ENCODE measurements at places on chromosomes 4 and X.

GRCh38 chr4:77473509-77473908 lies 132.1 kb upstream of the CXCL13 start:
- no peak overlapping the region for H3K4me3 ChIP-seq
- no peak for DNase-seq
- no peaks in the 10 kb centered on the region for H3K36me3 ChIP-seq
- no peak overlapping the region for H3K27ac ChIP-seq
- peaks cover 9% of the 10 kb centered on the region for H3K27me3 ChIP-seq

GRCh38 chrX:34493086-34493485 lies 164.0 kb downstream of the TMEM47 start:
- no peak overlapping the region for H3K4me3 ChIP-seq
- no peak for DNase-seq
- H3K27me3 ChIP-seq: no peaks in the 10 kb centered on the region
- no peaks in the 10 kb centered on the region for H3K36me3 ChIP-seq

DNA sequence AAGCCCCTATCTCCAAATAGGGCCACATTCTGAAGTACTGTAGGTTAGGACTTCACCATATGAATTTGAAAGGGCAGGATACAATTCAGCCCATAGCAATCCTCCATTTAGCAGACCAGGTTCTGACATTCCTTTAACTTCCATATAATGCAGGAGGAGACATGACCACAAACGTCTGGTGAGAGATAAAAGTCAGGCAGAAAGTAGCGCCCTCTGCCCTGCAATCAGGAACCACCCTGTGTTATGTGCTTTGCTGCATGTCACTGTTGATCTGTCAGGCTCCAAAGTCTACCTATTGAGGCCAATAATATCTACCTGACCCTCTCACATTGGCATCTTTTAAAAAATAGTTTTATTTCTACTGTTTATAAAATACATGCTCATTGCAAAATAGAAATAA lies 30.2 kb upstream of the SEPSECS start:
- H3K27ac ChIP-seq: no peak overlapping the region
- peaks cover 4% of the 10 kb centered on the region for H3K4me1 ChIP-seq
- DNase-seq: peak; percentile 17
- H3K27me3 ChIP-seq: no peaks in the 10 kb centered on the region
- H3K36me3 ChIP-seq: no peaks in the 10 kb centered on the region

DNA sequence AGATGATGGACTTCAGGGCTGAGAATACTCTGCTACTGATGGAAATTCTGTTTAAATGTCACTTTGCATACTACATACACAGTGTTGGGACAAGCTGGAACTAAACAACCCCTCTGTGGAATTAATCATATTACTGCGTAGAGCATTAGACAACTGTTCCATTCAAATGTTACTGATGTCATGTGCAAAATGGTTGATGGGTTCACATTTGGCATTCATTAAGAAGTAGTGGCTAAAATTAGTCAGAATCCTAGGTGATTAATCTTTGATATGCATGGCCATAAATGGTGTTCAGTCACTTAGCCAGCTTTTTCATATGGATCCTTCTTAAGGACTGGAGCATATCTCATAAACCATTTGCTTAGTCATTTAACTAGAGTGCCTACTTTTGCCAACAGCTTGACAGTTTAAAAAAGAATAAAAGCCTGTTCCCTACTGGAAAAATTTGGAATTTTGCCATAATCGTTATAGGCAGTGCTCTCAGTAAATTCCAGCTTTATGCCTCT lies 105.2 kb downstream of the RNF150 start:
- H3K27me3 ChIP-seq: no peaks in the 10 kb centered on the region
- no peak overlapping the region for H3K4me3 ChIP-seq
- H3K36me3 ChIP-seq: no peaks in the 10 kb centered on the region

- DNase-seq: peak; percentile 49
- H3K4me1 ChIP-seq: no peaks in the 10 kb centered on the region
- H3K4me3 ChIP-seq: peak overlapping the region; percentile 76
- no peaks in the 10 kb centered on the region for H3K36me3 ChIP-seq
- peak overlapping the region; percentile 90 for H3K27ac ChIP-seq
- no peaks in the 10 kb centered on the region for H3K27me3 ChIP-seq
These were observed 552 bp downstream of the NKRF start for GRCh38 chrX:119605464-119606279.

GRCh38 chr4:113644398-113644797 lies 117.1 kb downstream of the CAMK2D start:
- H3K4me3 ChIP-seq: no peak overlapping the region
- DNase-seq: no peak
- no peaks in the 10 kb centered on the region for H3K36me3 ChIP-seq
- peak overlapping the region; percentile 84 for H3K27ac ChIP-seq
- no peaks in the 10 kb centered on the region for H3K27me3 ChIP-seq

DNA sequence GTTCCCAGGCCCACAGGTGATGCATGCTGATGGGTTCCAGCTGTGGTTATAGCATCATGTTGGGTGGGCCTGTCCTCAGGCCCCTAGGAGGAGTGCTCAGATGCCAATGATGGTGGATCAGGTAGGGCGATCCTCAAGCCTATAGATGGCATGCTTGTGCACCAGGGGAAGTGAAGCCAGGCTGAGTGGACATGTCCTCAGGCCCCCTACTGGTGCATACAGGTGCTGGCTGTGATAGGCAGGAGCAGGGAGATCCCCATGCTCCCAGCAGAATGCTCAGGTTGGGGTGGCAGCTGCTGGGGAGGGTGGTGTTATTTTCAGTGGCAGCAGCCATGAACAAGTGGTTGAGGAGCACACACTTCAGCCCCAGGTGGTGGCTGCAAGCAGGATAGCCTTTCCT lies 96.0 kb downstream of the SMARCA1 start:
- no peak overlapping the region for H3K4me3 ChIP-seq
- no peaks in the 10 kb centered on the region for H3K27me3 ChIP-seq
- no peaks in the 10 kb centered on the region for H3K4me1 ChIP-seq
- DNase-seq: no peak
- H3K27ac ChIP-seq: no peak overlapping the region

GRCh38 chrX:43618366-43619205 lies 37.5 kb upstream of the MAOA start:
- H3K4me1 ChIP-seq: no peaks in the 10 kb centered on the region
- no peaks in the 10 kb centered on the region for H3K36me3 ChIP-seq
- DNase-seq: peak; percentile 19

DNA sequence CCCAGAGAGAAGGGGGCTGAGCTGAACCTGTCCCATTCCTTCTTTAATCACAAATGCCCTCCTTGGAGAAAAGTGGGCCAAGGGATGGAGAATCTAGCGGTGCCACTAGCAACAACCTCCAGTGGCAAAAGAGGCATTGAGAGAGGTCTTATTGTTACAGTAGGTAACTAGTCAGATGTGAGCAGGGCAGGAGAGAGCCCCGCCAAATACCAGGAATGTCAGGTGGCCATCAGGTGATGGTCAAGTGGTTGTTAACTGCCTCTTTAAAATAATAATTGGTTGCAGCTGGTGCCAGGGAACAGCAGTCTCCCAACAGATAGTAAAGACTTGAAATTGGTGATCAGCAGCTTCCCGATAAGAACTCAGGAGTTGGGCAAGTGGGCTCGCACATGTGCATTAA lies 116.1 kb downstream of the EVC2 start:
- H3K36me3 ChIP-seq: no peaks in the 10 kb centered on the region
- no peaks in the 10 kb centered on the region for H3K4me1 ChIP-seq
- H3K27ac ChIP-seq: no peak overlapping the region
- no peak for DNase-seq
- H3K4me3 ChIP-seq: no peak overlapping the region
- no peaks in the 10 kb centered on the region for H3K27me3 ChIP-seq

DNA sequence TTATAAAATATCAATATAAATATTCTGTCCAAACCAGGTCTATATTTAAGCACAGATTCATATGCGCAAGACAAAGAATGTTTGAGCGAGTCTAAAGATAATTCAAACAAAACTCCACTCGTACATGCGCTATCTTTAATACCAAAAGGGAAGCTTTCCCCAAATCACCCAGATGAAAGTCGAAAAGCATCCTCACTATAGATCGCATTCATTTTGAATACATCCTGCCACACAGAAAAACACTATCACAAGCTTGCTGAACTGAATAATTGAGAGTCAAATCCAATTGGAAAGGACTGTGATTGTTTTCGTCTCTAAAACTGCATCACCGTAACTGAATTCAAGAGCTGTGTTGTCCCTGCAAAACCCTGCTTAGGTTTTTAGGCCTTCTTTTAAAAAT lies 685 bp downstream of the TASL start:
- H3K27ac ChIP-seq: peak overlapping the region; percentile 51
- no peak for DNase-seq
- H3K4me1 ChIP-seq: no peaks in the 10 kb centered on the region
- no peaks in the 10 kb centered on the region for H3K27me3 ChIP-seq
- H3K36me3 ChIP-seq: no peaks in the 10 kb centered on the region
- H3K4me3 ChIP-seq: no peak overlapping the region

GRCh38 chr4:38144031-38144430 lies 183.8 kb downstream of the PTTG2 start:
- no peaks in the 10 kb centered on the region for H3K36me3 ChIP-seq
- H3K4me1 ChIP-seq: no peaks in the 10 kb centered on the region
- no peaks in the 10 kb centered on the region for H3K27me3 ChIP-seq
- H3K27ac ChIP-seq: no peak overlapping the region

DNA sequence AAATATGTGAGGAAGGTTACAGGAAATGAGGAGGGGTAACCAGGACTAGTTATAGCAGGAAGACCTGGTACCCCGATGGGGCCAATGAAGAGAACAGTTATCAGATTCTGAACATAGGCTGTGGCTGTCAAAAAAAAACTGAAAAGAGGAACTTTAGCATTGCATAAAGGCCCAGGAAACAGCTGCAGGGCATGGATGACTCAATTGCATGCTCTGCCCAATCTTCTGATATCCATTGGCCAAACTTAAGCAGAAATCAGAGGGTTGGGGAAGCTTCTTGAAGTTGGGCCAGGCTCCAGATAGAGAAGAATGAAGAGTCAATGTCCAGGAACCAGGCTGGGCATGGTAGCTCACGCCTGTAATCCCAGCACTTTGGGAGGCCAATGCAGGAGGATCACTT lies 1222.4 kb upstream of the PRKX start:
- H3K4me1 ChIP-seq: no peaks in the 10 kb centered on the region
- H3K27me3 ChIP-seq: no peaks in the 10 kb centered on the region
- H3K27ac ChIP-seq: no peak overlapping the region
- H3K36me3 ChIP-seq: no peaks in the 10 kb centered on the region

DNA sequence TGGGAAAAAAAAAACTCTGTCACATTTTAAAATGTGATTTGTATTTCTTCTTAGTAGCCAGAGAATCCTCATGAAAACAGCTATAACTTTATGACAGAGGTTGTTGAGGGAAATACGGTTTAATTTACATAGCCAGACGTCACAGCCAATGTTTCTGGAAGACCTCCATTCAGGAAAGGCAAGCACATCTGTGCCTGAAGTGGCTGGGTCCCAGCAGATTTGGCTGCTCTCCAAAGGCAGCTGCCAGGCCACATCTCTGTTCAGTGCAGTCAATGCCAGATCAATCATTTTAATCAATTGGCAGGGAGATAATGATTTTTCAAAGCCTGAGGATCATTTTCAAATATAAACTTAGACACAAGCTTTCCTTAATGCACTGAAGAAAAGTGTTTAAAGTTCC lies 86.5 kb upstream of the ZIC3 start:
- H3K4me3 ChIP-seq: no peak overlapping the region
- no peaks in the 10 kb centered on the region for H3K4me1 ChIP-seq
- no peak overlapping the region for H3K27ac ChIP-seq
- H3K27me3 ChIP-seq: no peaks in the 10 kb centered on the region
- H3K36me3 ChIP-seq: no peaks in the 10 kb centered on the region

- DNase-seq: no peak
- no peaks in the 10 kb centered on the region for H3K27me3 ChIP-seq
- H3K4me3 ChIP-seq: no peak overlapping the region
- H3K4me1 ChIP-seq: no peaks in the 10 kb centered on the region
- H3K36me3 ChIP-seq: no peaks in the 10 kb centered on the region
- H3K27ac ChIP-seq: no peak overlapping the region
These were observed 173.5 kb upstream of the FMR1 start for GRCh38 chrX:147738265-147738664.

DNA sequence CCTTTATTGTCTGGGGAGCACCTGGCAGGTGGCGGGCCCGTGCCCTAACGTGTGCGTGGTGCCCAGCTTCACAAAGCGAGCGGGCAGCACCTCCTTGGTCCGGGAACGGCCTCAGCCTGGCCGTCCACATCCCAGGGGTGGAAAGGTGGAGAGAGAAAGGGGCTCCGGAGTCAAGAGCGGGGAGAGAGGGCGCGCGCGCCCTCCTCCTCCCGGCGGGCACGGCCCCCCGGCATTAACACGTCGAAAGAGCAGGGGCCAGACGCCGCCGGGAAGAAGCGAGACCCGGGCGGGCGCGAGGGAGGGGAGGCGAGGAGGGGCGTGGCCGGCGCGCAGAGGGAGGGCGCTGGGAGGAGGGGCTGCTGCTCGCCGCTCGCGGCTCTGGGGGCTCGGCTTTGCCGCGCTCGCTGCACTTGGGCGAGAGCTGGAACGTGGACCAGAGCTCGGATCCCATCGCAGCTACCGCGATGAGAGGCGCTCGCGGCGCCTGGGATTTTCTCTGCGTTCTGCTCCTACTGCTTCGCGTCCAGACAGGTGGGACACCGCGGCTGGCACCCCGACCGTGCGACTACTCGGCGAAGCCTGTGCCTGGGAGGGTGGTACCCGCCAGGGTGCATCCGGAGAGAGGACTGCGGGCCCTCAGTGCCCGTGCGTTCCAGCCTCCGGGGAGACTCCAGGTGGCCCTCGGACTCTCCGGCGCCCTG lies at the start of gene KIT:
KIT (plus strand) TSS at position 407 of the 701 bp plus-strand sequence; CDS start at position 465, 58 bp downstream.
- no peaks in the 10 kb centered on the region for H3K36me3 ChIP-seq
- peaks cover 28% of the 10 kb centered on the region for H3K4me1 ChIP-seq
- H3K4me3 ChIP-seq: peak within 1 kb of the TSS; percentile 72
- peaks cover 60% of the 10 kb centered on the region for H3K27me3 ChIP-seq

DNA sequence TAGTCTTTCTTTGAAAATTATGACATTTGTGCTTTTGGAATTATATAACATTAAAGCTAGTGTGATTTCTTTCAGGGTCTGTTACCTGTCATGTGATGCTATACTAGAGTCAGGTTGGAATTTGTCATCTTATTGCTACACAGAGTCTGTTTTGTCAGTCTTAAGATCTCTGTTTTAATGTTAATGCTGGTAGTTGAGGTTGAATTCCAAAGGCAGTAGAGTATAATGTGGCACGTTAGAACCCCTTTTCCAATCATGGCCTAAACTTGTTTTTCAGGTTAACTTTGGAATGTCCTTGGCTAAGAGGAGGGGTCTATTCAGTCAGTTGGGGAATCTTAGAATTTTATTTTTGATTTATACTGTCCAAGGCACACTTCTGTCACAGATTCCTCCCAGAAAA lies 258.5 kb downstream of the PABPC4L start:
- H3K27ac ChIP-seq: no peak overlapping the region
- H3K36me3 ChIP-seq: no peaks in the 10 kb centered on the region
- no peak for DNase-seq
- H3K4me1 ChIP-seq: no peaks in the 10 kb centered on the region

- no peak overlapping the region for H3K27ac ChIP-seq
- H3K27me3 ChIP-seq: no peaks in the 10 kb centered on the region
- no peak for DNase-seq
- H3K4me1 ChIP-seq: no peaks in the 10 kb centered on the region
- H3K36me3 ChIP-seq: no peaks in the 10 kb centered on the region
These were observed 27.9 kb upstream of the LCORL start for GRCh38 chr4:18049446-18049845.

Data from transverse colon (tissue), 4 donors.